ENCODE measurements at places on chromosomes 3 and 15. TPM values are rescaled to one million over a fixed set of nuclear protein-coding genes. Genes with fewer than 3 reads are reported as not detected.

Gene EPHA6
- not detected for total RNA-seq

Gene APEH
- total RNA-seq: 172 TPM

Gene PLA2G4B
- 2.8 TPM for total RNA-seq

Gene IL17RE
- 0.68 TPM for total RNA-seq

Gene CD86
- 25.3 TPM for total RNA-seq

Gene WDR72
- not detected for total RNA-seq

Gene ACTC1
- total RNA-seq: not detected

Gene RTP1
- not detected for total RNA-seq

Gene C3orf70
- total RNA-seq: 0.07 TPM

Gene SLC38A3
- total RNA-seq: not detected

Gene WNT7A
- total RNA-seq: not detected

Gene CSK
- total RNA-seq: 369 TPM

Gene SPTBN5
- 0.91 TPM for total RNA-seq

Gene DISP2
- 0.37 TPM for total RNA-seq
